ENCODE measurements at places on chromosomes 1 and 21.
A peak's percentile ranks its signal among the peaks of the same experiment; 100 is the strongest.

- no peak for DNase-seq
Observed at GRCh38 chr1:22628698-22629444, 7.6 kb upstream of the C1QA start.

- DNase-seq = no peak
Observed at GRCh38 chr21:15141261-15141970, 76.6 kb upstream of the NRIP1 start.

DNA sequence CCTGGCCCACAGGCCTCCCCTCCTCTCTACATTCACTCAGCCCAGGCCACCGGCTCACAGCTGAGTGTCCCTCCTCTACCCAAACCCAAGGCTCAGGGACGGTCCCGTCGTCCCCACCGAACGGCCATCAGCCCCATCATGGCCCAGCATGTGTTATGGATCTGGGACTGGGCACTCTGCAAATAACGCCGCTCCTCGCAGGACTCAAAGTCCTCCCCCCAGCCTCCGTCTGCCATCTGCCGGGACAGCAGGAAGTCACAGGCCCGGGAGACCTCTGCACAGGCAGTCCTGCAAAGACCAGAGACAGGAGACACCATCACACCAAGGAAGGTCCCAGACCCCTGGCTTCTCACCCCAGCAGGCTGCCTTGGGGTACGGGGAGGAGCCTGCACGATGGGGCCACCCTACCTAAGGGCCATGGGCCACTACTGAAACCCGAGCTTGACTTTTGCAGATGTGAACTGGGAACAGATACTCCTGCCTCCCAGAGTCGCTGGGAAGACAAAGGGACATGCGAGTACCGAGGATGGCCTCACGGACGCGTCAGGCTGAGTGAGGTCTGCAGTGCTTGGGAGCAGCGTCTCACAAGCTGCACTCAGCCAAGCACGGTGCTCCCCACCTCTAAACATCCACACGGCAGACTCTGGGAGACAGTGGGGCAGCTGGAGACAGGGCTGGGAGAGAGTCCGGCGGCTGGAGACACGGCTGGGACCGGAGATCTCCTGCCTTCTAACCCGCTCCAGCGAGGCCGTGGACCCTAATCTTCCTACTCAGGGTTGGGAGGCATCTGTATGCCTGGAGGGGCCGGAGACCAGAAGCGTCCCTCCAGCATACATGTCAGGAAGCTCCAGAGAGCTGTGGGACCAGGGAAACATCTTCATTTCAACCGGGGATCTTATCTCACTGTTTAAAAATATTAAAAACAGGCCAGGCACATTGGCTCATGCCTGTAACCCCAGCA is 10.4 kb upstream of the SPATC1L start:
- DNase-seq = no peak

DNA sequence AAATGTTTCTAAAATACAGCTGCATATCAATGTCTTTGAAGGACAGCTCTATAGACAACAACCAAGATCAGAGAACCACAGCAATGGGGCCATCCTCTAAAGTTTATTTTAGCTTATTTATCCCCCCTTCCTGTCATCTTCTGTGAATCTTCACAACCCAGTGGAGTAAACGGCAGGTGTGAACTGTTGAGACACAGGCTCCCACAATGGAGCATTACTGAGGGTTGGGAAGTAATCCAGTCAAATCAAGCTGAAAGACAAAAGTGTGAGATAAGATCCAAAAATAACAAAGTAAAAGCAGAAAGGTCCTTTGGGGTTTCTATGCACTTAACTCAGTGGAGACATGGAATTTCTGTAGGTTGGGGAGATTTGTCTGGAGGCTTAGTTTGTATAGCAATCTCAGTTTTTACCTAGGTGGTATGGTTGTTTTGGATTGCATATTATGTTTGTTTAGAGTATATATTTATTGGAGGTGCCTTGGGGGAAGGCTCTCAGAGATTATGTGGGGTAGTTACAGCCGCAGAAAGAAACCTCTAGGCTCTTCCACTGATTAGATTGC is 286.9 kb upstream of the ADGRL2 start:
- no peak for DNase-seq

DNA sequence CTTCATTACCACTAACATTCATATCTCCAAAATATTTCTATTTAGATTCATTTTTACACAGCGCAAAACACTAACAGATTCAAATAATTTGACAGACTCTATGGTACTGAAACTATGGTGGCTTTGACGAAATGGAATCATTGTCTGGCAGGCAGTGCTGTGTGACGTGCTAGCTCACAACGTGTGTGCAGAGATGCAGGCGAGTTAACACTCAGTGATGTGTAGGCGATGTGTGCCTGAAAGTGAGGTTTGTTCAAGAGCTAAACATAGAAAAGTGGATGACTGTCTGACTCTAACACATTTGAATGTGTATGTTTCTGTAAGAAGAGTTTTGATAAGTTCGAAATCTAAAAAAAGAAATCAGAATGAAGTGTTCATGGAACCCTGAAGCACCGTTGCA is 97.7 kb downstream of the RYR2 start:
- no peak for DNase-seq

- no peak for DNase-seq
Observed at GRCh38 chr1:241048622-241049021, 308.4 kb downstream of the RGS7 start.

- DNase-seq = no peak
Observed at GRCh38 chr1:218895064-218895587, 278.6 kb upstream of the LYPLAL1 start.

- DNase-seq = no peak
Observed at GRCh38 chr1:39754026-39754570, 15.4 kb downstream of the PPIE start.

- DNase-seq = no peak
Observed at GRCh38 chr1:37323486-37324377, 150.6 kb upstream of the ZC3H12A start.

GRCh38 chr1:167146903-167147539 is 53.1 kb downstream of the STYXL2 start:
- no peak for DNase-seq

- no peak for DNase-seq
Observed at GRCh38 chr1:90800012-90800717, 83.1 kb upstream of the BARHL2 start.

GRCh38 chr1:45979074-45979777 is 153.2 kb downstream of the PIK3R3 start:
- no peak for DNase-seq

- DNase-seq = no peak
Observed at GRCh38 chr1:212586206-212587015, 22.1 kb upstream of the ATF3 start.

- DNase-seq = no peak
Observed at GRCh38 chr1:34049994-34050393, 115.0 kb downstream of the CSMD2 start.

DNA sequence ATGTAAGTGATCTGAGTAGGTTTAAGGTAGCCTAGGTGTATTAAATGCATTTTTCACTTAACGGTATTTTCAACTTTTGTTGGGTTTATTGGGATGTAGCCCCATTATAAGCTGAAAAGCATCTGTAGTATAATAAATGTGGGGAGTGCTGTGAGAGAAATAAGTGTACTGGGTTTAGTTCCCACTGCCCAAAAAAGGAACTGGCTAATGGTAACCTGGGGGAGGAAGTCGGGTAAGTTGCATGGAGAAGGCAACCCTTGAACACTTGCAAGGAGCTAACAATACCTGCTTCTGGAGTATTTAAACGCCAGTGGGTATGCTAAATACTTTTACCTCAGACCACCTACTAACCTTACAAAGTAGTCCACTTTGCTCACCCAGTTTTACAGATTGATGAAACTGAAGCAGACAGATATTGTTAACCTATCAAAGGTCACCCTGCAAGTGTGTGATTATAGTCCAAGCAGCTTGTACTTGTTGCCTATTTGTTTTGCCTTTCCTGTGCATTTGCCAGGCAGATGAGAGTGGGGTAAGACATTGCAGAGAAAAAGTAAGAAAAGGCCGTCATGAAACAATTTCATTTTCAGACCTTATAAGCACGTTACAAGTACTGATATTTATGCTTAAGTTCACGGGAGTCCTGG is 7.6 kb upstream of the SHISA4 start:
- no peak for DNase-seq

DNA sequence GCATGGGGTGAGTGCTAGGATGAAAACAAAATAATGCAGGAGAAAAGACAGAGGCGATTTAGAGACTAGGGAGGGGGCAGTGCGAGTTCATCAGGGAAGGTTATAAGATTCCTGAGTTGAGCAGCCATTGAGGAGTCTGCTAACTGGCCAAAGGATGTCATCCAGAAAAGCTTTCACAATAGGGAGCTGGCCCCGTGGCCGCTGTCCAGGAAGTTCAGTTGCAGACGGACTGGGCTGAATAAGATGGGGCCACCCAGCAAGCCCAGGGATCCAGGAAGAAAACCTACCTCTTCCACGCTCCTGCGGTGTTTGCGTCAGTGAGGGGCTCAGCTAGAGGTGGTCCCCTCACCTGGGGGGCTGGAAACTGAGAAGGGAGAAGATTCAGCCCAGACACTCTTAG is 4.0 kb upstream of the PKP1 start:
- DNase-seq = no peak

GRCh38 chr1:18602533-18603211 is 28.0 kb upstream of the PAX7 start:
- no peak for DNase-seq

- peak; percentile 51 for DNase-seq
Observed at GRCh38 chr1:2091611-2092604, 41.7 kb downstream of the PRKCZ start.

- DNase-seq = no peak
Observed at GRCh38 chr1:11550664-11551283, 71.8 kb downstream of the DISP3 start.

DNA sequence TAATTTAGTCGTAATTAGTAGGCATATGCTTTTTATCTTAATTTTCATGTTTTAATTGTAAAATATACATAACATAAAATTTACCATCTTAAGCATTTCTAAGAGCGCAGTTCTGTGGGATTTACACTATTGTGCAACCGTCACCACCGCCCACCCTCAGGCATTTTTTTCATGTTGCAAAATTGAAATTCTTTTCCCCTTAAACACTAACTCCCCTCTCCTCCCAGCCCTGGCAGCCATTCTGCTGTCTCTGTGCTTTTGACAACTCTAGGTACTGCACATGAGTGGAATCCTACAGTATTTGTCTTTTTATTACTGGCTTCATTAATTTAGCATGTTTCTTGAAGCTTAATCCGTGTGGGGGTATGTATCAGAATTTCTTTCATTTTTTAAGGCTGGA is 7.8 kb downstream of the PIK3CD start:
- no peak for DNase-seq

DNA sequence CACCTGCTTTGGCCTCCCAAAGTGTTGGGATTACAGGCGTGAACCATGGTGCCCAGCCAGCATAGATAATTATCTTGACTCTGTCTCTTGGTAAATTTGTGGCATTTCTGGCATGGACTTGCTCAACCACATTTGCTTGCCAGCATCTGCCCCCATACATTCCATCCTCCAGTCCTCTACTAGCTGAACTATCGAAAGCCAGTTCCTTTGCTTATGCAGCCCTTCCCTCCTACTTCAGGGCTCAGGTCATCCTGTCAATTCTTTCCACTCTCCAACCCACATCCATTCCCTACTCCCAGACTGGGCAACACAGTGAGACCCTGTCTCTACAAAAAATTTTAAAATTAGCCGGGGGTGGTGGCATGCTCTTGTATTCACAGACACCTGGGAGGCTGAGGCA is 13.0 kb upstream of the UQCRHL start:
- DNase-seq = no peak

DNA sequence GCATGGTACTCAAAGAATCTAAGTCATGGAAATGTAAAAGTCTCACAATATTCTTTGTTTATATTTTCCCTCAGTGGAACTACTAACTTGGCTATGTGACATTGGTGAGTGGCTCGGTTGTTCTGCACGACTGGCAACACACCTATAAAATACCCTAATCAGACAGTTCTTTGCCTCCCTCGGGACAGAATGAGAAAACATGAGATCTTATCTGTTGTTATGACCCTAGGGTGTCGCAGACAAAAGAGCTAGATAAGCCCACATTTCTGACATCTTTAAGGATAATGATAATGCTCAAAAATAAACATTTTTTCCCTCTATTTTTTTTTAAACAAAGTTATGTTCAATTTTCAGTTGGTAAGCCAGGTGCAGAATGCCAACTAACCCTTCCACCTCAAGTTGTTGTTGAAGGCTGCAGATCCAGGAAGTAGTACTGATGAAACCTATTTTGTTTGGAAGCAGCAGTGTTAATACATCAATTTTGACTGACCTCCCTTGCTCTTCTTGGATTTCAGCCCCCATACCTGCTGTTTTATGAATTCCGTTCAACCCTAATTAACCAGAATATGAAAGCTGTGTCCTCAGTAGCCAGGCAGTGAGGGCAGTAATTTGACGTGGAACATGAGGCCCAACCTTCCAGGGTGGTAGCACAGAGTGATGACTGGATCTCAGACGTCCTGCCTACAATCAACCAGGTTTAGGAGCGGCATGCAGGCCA is 108.7 kb upstream of the DUSP10 start:
- no peak for DNase-seq

- DNase-seq = no peak
Observed at GRCh38 chr21:32190493-32191144, 88.2 kb downstream of the MIS18A start.

- no peak for DNase-seq
Observed at GRCh38 chr1:170592591-170593111, 60.7 kb downstream of the GORAB start.

DNA sequence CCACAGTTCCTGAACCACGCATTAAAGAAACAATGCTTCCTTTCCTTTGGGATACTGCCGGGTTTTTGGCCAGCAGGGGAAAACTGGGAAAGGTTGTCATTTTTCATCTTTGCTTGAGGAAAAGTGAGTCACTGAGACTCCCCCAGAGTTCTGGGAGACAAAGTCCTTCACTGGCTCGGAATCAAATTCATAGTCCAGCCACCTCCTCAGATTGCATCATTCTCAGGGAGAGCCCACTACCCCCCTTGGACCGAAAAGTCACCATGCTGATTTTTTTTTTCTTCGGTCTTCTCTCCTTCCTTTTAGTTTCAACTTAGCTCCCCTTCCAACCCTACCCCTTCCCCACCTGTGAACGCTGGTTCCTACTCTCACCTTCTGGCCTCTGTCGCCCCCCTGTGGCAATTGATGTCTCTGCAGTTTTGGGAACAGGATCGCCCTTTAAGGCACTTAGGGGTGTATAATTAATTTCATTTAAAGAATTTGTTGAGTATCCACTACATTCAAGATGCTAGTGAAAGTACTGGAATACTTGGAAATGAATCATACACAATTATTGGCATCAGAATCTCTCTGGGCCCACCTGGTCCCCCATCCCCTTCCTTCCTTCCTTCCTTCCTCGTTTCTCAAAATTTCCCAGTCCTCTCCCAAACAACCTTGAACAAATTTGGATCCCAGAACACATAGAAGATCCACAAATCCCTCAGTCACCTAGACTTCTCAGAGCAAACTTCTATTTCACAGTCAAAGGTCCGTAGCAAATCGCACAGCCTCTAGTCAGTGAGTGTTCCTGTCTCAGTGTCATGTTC is 6.9 kb downstream of the ACKR1 start:
- no peak for DNase-seq

All from cortex of kidney (tissue), 1 donor.